ENCODE measurements at places on chromosomes 11 and 22.

DNA sequence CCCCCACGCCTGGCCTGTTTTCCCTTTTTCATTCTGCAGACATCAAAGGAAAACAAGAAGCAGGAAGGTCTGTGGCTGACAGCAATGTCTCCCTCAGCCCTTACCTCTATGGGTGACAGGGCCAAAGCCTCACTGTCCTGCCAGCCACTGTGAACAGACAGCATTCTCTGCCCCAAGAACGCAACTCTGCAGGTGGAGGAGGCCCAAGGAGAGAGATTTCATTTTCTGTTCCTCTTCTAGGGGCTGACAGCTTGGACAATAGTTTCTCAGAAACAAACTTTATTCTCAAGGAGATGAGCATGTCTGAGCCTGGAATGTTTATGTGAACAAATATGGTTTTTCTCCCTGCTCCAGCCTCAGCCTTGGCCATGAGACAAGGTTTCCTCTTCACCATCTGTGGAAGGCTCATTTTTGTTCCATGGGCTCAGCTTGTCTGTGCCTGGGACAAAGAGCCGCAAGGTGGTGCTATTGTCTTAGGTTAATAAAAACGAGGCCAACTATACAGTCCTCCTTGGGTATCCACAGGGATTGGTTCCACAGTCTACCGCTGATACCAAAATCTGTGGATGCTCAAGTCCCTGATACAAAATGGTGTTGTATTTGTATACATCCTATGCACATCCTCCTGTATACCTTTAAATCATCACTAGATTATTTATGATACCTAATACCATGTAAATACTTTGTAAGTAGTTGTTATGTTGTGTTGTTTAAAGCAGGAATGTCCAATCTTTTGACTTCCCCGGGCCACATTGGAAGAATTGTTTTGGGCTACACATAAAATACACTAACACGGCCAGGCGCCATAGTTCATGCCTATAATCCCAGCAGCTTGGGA, 5.8 kb downstream of the PIWIL3 start:
- peak; percentile 20 for DNase-seq

GRCh38 chr11:9717719-9718118, 53.8 kb downstream of the SWAP70 start:
- no peak for DNase-seq

DNA sequence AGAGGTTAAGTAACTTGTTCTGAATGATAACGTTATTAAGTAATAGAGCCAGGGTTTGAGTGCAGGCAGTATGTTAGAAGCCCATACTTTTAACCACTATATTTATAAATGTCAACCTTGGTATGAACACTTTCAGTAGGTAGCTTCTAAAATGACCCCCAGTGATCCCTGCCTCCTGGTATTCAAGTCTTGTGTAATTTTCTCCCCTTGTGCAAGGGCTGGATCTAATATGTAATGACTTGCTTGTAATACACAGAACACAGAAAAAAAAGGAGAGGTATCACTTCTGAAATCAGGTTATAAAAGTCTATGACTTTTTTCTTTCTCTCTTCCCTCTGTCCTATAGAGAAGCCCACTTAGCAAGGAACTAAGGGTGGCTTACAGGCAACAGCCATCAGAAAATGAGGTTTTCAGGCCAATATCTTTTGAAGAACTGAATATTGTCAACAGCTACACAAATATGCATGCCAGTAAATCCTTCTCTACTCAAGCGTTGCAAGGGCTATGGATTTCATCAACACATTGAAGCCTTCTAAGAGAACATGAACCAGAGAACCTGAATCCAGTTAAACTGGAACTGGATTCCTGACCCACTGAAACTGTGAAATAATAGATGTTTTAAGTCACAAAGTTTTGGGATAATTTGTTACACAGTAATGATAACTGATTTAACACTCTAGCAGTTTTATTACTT, 712.3 kb downstream of the METTL15 start:
- DNase-seq = no peak

- DNase-seq = no peak
These were observed 573.4 kb upstream of the RAG2 start for GRCh38 chr11:37171451-37171850.

DNA sequence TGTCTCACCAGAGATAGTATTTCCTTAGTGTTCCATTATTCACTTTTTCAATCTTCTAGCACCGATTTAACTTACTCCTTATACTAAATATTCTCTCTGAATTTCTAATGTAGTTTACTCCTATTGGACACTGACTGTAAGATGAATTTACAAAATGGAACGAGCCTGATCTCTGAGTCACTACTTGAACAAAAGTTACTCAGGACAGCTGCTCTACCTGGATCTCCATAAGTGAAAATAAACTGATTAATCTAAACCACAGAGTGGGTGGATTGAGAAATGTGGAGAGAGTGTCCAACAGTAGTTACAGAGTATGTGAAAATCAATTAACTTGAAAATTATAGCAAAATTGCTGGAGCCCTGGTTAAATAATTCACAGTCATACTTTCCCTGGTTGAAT, 141.7 kb upstream of the CHORDC1 start:
- DNase-seq = no peak

DNA sequence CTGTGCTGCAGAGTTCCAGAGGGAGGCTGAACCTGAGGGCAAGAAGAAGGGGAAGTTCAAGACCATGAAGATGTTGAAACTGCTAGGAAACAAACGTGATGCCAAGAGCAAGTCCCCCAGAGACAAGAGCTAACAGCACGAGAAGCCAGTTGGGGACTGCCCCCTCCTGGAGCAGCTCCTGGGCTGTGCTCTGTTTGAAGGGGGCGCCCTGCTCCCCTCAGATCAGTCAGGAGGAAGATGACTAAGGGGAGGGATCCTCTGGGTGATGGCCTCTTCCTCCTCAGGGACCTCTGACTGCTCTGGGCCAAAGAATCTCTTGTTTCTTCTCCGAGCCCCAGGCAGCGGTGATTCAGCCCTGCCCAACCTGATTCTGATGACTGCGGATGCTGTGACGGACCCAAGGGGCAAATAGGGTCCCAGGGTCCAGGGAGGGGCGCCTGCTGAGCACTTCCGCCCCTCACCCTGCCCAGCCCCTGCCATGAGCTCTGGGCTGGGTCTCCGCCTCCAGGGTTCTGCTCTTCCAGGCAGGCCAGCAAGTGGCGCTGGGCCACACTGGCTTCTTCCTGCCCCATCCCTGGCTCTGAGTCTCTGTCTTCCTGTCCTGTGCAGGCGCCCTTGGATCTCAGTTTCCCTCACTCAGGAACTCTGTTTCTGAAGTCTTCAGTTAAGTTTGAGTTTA, 12.6 kb downstream of the C22orf23 start:
- no peak for DNase-seq

GRCh38 chr11:127925475-127925874, 661.9 kb downstream of the ETS1 start:
- no peak for DNase-seq

GRCh38 chr11:71248656-71249055, 3.7 kb downstream of the SHANK2 start:
- DNase-seq = no peak

DNA sequence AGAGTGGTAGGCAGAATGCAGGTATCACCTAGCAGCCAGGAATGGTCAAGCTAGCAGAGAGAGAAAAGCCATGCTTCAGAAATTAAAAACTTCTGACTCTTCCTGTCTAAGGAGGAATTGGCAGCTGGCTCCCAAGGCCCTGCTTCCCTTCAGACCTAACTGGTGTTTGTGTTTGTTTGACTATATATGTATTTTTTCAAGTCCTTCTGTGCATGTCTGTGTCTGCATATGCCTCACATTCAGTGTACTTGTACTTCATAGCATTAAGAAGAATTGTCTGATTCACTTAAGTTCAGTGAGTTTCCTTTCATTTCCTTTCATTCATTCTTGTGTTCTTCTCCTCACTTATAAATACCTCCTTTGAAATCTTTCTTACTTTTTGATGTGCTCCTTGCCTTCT, 109.0 kb upstream of the RRM1 start:
- DNase-seq = no peak

GRCh38 chr11:66339162-66339675, 3.0 kb upstream of the RIN1 start:
- no peak for DNase-seq

- no peak for DNase-seq
These were observed 192.1 kb downstream of the IGLL1 start for GRCh38 chr22:23387827-23388516.

- DNase-seq = no peak
These were observed 296.9 kb downstream of the KIRREL3 start for GRCh38 chr11:126703662-126704061.

GRCh38 chr22:26494506-26494905, 10.8 kb downstream of the SRRD start:
- no peak for DNase-seq

DNA sequence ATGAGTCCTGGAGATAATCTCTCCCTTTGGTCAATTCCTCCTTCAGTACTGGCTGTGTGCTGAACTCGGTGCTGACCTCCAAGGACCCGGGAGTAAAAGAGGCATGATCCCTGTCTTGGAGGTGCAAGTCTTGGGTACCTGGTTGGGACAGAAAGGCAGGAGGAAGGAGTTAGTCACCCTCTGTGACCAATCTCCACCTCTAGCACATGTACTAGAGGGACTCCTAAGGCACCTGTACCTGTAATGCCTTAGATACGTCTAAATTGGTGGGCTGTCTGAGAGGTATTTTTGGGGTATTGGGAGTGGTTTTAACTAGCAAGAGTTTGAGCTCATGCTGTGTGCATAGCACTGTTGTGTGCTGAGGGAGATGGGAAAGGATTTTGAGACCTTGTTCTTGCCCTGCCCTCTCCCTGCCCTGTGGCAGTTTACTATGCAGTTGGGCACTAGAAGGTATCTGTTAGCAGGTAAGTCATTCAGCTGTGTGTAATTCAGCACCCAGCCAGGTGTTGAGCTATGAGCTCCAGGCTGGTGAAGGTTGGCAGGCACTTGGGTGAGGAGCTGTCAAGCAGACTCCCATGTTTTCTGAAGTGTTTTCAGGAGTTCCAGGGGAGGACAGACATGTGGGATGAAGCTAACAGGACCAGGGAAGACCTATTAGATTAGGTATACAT, 2.5 kb downstream of the PANX1 start:
- DNase-seq = no peak

DNA sequence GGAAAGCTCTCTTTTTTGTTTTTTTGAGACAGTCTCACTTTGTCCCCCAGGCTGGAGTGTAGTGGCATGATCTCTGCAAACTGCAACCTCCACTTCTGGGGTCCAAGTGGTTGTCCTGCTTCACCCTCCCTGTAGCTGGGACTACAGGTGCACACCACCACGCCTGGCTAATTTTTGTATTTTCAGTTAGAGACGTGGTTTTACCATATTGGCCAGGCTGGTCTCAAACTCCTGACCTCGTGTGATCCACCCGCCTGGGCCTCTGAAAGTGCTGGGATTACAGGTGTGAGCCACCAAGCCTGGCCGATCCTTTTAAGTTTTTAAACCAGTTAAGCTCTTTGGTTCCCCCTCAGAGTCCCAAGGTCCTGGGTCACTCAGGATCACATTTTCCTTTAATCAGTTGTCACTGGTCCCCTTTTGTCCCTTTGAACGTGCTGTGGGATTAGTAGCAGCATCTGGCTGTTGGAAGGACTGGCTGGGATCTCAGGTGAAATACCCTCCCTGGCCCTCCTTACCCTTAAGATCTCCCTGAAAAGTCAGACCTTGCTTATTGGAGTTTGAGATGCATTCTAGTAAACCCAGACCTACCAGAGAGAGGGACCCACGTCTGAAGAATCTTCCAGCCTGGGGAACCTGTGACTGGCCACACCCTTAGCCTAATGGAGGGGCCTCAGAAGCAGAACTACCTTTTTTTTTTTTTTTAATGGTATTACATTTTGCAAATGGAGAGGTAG, 8.1 kb downstream of the MALAT1 start:
- peak; percentile 56 for DNase-seq

DNA sequence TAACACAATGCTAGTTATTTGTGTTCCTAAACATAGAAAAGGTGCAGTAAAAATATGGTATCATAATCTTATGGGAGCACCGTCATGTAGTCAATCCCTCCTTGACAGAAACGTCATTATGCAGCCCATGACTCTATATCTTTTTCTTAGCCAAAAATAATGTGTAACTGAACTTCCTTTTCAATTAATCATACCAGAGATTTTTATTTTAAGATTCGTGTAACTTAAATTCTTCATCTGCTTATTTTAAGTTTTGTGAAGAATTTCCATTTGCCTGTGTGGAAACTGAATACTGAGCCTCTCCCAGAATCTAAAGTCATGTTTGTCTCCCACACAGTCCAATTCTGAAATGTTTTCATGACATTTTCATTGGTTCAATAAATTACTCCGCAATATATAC, 699.1 kb downstream of the KCNA4 start:
- no peak for DNase-seq
